ENCODE measurements at places on chromosomes 11 and 22. TPM values are rescaled to one million over a fixed set of nuclear protein-coding genes. Genes with fewer than 3 reads are reported as not detected.
A peak's percentile ranks its signal among the peaks of the same experiment; 100 is the strongest.

PTPRCAP gene
- total RNA-seq = 1.0 TPM

GRCh38 chr11:60887556-60887955 lies 18.8 kb downstream of the PRPF19 start:
- DNase-seq = peak; percentile 85

DNA sequence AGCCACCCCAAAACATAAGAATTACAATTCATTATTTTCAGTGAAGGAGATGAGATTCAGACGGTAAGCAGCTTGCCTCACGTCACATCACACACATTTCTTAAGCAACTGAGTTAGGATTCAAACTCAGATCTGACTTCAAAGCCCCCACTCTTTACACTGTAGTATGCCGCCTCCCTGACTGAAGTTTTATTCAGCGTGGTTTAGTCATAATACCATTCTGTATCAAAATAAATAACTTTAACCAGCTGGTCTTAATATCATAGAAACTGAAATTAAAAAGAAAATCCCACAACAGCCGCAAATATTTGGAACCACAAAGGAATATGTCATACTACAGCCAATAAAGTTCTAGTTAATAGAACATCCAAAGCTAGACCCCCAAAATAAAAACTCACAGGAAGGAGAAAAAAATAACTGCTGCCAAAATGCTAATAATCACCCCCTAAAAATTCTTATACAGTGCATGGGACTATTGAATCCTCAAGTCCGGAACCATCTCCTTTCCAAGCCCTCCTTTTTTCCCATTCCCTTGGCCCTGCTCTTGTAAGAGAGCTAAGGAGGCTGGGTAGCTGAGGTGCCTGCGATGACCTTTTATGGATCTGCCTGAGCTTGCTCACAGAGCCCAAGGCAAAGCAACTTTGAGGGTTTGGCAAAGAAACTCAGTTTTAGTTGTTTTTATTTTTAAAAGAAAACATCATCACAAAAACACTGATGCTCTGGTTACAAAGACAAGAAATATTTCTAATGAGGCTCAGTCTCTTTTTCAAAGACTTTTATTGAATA lies 334.5 kb downstream of the TTC28 start:
- no peak for DNase-seq

GRCh38 chr11:79400717-79401330 lies 40.0 kb downstream of the TENM4 start:
- DNase-seq = no peak

DNA sequence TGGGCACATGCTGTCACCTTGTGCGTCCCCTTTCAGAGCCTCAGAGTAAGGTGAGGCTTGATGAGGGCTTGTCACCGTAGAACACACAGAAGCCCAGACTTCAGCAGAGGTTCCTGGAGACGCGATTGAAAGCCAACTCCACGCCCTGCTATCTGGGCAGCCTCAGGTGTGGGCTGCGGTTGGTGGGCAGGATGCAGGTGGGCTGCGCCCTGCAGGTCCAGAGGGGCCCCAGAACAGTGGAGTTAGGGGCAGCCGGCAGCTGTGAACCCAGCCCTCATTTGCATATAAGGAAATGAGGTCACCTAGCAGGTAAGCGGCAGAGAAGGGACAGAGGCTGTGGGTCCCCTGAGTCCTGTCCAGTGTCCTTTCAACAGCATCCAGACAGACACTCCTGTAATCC lies 15.4 kb downstream of the PHLDA2 start:
- no peak for DNase-seq

DNA sequence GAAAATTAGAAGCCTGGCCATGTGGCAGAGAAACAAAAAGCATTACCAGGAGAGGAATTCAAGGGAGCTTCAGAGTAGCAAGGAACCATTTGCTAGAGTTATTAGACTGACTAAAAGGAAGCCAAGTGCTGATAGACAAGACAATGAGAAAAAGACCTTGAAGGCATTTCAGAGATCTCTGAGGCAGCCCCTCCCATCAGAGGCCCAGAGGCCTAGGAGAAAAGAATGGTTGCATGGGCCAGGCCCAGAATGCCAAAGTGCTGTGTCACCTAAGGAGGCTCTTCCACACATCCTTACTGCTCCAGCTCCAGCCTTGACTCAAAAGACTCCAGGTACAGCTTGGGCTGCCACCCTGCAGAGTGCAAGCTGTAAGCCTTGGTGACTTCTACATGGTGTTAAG lies 61.8 kb upstream of the POU2AF2 start:
- no peak for DNase-seq

GRCh38 chr11:68380786-68381622 lies 68.6 kb downstream of the LRP5 start:
- DNase-seq = peak; percentile 71

DNA sequence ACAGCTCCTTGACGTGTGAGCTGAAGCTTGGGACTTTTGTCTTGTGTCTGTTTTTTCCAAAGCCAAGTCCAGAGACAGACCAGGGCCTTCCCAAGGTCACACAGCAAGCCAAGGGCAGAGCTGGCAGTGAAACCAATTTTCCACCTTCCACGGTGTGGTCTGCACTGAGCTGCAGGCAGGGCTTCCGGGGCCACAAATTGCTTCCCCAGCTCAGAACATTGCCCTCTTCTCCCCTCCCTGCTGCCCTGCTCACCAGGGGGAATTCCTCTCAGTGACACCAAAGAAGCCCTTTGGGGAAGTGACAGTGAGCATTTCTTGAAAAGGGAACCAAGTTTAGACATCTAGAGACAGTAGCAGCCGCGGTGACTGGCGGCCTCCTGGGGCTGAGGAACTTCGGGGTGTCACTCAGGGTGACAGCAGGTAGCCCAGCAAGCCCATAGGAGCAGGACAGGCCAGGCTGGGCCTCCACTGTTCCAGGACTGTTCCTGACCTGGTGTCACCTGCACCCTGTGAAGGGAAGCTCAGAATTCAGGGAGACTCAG lies 9.2 kb downstream of the FXYD2 start:
- DNase-seq = no peak
